Stimulated activated CD4-positive, alpha-beta T cell treated with anti-CD3 and anti-CD28 coated beads, Interleukin-1b, Interleukin-23, amount 100 ng/mL, for 48 hours (primary cell): ENCODE measurements at places on chromosomes 7 and 10.

DNA sequence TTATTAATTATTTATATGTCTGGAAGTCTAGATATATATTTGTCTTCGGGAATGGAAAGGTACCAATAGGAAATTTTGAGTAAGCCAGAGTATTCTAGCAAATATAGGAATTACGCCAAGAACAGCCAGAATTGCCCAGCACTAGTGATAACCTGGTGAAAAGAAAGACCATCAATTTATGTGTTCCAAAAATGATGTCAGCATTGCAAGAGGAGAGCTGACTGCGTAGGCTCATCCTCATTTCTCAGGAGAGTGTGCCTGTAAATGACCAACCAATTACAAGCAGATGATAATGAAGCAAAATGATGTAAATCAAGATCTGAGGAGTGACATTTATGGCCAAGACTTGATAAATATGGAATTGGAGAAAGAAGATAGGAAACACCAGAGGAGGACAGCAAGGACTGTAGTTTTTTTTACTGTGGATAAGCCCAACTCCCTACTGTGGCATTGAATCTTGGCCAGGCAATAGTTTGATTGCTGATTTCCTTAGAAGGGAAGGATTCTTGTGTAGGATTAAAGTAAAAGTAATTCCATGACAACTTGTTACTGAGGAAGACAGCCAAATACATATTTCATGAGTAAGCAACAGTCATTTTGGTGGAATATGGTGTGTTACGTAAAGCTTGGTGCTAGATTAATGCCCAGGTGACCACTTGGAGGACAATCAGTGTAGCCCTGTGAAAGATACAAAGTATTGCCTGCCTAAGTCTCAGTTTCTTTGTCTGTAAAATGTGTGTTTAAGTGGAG lies 590.8 kb downstream of the AUTS2 start:
- no peak for DNase-seq

DNA sequence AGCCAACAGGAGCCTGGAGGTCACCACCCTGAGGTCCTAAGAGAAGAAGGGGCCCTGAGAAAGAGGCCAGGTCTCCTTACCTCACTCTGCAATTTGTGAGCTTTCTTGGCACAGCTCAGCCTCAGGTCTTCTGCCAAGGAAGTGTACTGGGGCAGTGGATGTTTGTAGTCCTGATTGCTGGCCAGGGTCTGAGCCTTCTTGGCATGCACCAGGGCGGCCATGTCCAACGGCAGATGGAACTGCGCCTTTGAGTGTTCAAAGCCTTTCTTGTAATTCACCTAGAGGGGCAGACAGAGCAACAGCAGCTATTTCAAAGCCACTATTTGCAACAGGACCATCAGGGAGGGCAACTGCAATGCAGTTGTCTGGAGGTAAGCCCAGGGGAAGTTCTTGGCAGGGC lies 51.7 kb downstream of the NRAP start:
- DNase-seq: no peak

DNA sequence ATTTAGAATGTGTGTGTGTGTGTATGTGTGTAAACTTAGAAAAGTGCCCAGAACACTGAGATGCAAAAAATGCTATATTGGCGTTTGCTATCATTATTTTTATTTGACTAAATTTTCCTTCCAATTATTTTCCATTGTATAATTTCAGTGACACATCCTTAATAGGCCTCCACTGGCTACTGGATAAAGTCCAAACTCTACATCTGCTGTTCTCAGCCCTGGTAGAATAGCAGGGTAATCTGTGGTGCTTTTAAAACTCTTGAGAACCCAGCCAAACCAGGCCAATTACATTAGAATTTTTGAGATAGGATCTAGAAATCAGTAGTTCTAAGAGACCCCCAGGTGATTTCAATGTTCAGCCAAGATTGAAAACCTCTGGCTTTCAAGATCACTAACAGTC lies 66.4 kb downstream of the ZNF503 start:
- DNase-seq: no peak

DNA sequence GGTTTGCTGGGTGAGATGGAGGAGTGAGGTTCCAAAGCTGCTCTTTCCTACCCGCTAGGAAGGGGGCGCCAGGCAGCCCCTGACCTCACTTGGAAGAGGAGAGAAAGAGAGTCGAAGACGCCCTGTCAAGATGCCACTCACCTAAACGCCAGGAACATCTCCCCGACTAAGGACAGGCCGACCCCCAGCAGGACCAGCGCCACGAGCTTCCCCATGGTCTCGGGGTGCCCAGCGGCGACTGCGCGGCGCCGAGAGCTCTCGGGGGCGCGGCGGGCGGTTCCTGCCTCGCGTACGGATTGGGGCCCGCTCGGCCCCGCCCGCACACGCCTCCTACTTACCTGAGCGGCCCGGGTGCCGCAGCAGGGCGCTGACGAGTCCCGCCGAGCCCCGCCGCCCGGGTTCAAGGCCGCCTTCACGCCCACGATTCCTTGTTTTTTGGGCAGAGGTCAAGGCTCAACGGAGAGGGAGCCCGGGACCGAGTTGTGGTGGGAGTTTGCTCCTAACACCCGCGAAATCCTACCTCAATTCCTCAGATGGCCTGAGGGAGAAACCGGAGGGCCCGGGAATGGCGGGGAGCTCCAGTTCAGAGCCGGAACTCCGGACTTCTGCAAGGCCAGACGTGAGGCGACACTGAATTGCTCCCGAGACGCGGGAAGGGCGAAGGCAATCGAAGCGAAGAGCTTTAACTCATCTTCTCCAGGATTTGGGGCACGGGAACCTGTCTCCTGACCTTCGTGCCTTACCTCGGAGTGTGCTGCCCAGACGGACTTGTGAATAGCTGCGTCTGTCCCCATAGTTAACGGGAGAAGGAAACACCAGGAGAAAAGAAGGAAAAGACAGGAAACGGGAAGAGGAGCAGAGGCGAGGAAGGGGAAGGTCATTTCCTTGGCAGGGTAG lies at the start of gene PON3:
Gene PON3 (minus strand): TSS at position 240 of the 897 bp plus-strand sequence. CDS start 25 bp downstream, at position 215.
- DNase-seq: peak; percentile 9

GRCh38 chr7:39686261-39686924 lies 63.0 kb downstream of the RALA start:
- no peak for DNase-seq
